ENCODE measurements at places on chromosomes 13 and 19.

DNA sequence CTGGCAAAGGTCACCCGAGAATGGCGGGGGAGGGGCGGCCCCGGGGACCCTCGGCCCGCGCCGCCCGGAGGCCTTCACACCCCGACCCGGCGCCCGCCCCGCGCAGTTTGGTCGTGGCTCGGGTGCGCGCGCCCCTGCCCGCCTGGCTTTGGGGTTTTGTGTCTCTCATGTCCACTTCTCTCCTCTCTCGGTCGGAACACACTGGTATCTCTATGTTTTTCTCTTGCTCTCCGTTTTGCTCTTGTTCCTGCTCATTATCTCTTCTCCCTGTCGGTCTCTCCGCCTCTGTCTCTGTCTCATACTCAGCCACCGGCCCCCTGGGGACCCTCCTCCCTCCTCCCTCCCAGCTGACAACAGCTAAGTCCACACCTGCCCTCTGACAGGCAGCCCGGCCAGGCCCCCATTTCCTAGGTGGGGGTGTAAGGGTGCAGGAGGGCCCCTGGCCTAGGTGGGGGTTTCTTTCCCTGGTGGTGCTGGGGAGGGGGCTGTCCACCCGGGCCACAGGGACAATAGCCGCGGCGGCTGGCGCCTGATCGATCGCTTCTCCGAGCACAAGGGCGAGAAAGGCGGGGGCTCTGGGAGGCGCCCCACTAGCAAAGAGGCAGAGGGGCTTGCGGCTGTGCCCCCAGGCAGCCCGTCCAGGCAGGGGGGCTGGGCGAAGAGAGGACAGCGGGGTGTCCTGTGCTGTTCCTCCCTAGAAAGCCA lies 2.3 kb downstream of the ONECUT3 start:
- no peak for DNase-seq

DNA sequence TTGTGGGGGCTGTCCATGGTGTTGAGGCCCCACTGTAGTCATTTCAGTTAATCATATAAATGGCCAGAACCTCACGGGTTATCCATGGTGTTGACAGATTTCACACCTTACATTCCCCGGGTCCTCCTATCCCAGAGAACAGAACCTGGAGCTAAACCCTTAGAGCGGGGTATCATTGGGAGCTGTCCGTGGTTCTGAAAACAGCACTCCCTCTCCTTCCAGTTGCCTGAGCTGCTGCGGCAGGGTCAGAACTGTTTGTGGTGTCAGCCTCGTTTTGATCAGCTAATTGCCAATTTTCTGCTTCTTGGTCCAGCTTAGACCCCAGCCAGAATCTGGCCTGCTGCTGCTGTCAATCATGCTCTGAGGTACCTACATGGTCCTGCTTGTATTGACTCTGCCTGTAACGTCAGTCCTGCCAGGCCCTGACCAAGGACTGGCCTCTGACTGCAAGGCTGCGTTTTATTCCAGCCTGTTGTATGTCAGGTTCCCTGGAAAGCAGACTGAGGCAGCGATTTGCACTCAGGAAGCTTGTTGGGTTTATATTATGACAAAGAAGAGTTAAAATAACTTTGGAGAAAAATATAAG lies 55.8 kb upstream of the KCTD15 start:
- no peak for DNase-seq

DNA sequence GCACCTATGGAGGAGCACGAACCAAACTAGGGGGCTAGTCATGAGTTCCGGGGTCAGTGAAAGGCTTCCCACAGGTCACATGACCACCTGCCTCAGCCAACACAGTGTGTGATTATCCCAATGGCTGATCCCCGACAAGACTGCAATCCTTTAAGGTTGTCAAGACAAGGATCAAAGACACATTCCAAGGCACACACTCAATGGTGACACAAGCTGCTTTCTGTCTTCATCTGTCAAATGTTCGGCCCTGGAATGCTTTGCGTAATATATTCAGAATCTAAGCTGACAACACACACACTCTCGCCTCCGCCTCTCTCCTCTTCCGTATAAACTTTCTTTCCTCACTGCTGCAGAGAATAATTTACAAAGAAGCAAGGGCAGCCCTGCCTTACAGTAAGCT lies 11.7 kb downstream of the RANBP3 start:
- no peak for DNase-seq

- no peak for DNase-seq
These were observed 1.1 kb upstream of the IFI30 start for GRCh38 chr19:18172331-18173053.

DNA sequence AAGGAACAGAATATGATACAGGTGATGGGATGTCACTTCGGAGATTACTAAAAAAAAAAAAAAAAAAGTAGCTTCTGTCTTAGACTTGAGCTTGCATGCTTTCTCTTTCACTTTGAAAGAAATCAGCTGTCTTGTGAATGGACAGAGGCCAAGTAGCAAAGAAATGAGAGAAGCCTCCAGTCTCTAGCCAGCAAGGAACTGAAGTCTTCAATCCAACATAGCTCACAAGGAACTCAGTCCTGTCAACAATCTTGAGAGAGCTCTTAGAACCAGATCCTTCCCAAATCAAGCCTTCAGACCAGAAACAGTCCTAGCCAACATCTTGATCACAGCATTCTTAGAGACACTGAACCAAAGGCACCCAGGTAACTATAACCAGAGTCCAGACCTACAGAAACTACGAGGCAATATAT lies 7.7 kb downstream of the N4BP2L2 start:
- no peak for DNase-seq

- no peak for DNase-seq
These were observed 99.7 kb upstream of the RXFP2 start for GRCh38 chr13:31639443-31640163.

DNA sequence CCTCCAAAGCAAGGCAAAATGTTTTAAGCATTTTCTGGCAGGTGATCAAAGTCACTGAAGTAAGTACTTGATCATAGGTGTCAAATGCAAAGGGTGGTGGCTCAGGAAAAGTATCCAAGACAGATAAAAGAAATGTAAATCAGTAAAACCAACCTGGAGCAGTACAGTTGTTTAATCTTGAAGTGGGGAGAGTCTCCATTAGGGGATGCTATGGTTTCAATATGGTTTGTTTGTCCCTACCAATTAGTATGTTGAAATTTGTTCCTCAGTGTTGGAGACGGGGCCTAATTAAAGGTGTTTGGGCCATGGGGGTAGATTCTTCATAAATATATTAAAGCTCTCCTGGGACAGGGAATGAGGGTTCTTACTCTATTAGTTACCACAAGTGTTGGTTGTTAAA lies 1781.7 kb upstream of the PRR20A start:
- DNase-seq, result no peak
